ENCODE measurements at places on chromosomes 2 and 18. TPM values are rescaled to one million over a fixed set of nuclear protein-coding genes. Genes with fewer than 3 reads are reported as not detected.

GRCh38 chr2:5132281-5132680 is 559.9 kb upstream of the SOX11 start:
- DNase-seq, result no peak
- H3K27ac ChIP-seq, result no peak overlapping the region
- H3K36me3 ChIP-seq, result no peaks in the 10 kb centered on the region
- no peaks in the 10 kb centered on the region for H3K4me1 ChIP-seq
- no peak overlapping the region for H3K4me3 ChIP-seq
- H3K27me3 ChIP-seq, result no peaks in the 10 kb centered on the region

DNA sequence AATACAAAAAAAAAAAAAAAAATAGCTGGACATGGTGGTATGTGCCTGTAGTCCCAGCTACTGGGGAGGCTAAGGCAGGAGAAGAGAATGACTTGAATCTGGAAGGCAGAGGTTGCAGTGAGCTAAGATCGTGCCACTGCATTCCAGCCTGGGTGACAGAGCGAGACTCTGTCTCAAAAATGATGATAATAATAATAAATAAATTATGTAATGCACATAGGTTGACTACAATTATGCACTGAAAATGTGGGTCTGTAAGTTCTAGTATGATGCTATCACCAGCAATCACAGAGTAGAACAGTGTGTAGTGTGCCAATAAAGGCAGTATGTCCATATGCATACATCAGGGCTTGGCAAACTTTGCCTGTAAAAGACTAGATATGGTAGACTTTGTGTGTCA is 55.6 kb upstream of the MYCN start:
- no peak for DNase-seq
- no peak overlapping the region for H3K27ac ChIP-seq
- H3K4me1 ChIP-seq, result no peaks in the 10 kb centered on the region
- H3K36me3 ChIP-seq, result no peaks in the 10 kb centered on the region
- H3K4me3 ChIP-seq, result no peak overlapping the region

DNA sequence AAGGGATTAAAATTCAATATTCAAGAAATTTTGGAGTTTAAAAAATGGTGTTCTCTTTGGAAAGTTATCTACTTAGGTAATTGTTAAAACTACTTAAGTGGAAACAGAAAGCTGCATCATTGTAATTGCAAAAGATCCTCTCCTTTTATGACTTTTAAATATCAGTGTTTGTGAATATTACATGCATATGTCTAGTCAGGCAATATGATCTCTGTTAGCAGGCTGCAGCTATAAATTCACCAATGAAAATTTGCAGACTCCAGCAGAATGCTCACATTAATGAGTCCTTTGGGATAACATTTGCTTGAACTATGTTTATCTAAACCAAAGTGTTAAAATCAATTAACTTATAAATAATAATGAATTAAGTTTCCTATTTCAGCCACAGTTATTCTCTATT is 59.2 kb upstream of the CSRNP3 start:
- no peak overlapping the region for H3K4me3 ChIP-seq
- no peak for DNase-seq
- H3K4me1 ChIP-seq, result no peaks in the 10 kb centered on the region
- H3K36me3 ChIP-seq, result no peaks in the 10 kb centered on the region

- no peak overlapping the region for H3K27ac ChIP-seq
- H3K4me1 ChIP-seq, result no peaks in the 10 kb centered on the region
- DNase-seq, result no peak
- H3K36me3 ChIP-seq, result no peaks in the 10 kb centered on the region
Observed at GRCh38 chr2:186569897-186570296, 20.0 kb upstream of the ITGAV start.

- H3K4me1 ChIP-seq, result no peaks in the 10 kb centered on the region
- no peak overlapping the region for H3K27ac ChIP-seq
- H3K4me3 ChIP-seq, result no peak overlapping the region
- DNase-seq, result no peak
- no peaks in the 10 kb centered on the region for H3K27me3 ChIP-seq
Observed at GRCh38 chr18:6355789-6356589, 58.7 kb downstream of the L3MBTL4 start.

GRCh38 chr18:80171054-80171872 is 62.2 kb downstream of the ADNP2 start:
- peak; percentile 76 for DNase-seq
- peaks cover 12% of the 10 kb centered on the region for H3K4me1 ChIP-seq
- H3K27me3 ChIP-seq, result peaks cover 24% of the 10 kb centered on the region
- no peak overlapping the region for H3K4me3 ChIP-seq

GRCh38 chr2:223725494-223725893 is 111.9 kb downstream of the AP1S3 start:
- DNase-seq, result no peak
- H3K27ac ChIP-seq, result no peak overlapping the region
- H3K36me3 ChIP-seq, result no peaks in the 10 kb centered on the region
- H3K4me1 ChIP-seq, result no peaks in the 10 kb centered on the region
- H3K27me3 ChIP-seq, result peaks cover 12% of the 10 kb centered on the region
- H3K4me3 ChIP-seq, result no peak overlapping the region

DNA sequence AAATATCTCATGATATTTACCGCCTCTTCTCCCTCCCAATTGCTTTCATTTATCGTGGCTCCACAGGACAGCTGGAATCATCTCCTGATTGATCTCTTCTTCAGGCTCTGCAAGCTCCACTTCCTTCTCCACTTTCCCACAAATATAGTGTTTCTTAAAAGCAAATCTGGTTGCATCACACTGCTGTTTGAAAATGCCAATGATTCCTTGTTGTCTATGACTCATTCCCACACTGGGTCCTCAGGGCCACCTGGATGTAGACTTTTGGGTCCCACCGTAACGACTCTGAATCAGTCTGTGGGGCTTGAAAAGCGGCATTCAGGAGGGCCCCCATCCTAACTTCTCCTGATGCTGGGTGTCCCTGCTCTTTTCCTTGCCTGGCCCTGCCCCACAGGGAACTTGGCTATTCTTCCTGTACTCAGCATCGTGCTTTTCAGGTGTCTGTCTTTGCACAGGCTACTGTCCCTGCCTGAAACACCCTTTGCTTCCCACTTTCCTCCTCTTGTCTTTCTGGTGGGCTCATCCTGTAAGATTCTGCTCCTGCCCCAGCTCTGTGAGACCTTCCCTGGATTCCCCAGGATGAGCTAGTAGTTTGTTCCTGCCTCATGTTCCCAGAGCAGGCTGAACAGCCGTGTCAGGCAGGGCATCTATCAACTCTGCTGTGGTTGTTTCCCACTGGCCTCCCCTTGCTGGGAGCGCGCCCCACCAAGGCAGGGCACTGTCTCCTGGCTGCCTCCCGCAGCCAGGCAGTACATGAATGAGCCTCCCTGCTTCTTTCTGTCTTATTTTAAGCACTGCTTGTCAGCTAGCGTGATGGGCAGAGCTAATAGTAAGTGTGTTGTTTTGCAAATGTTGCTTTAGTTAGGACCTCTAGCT is 111.9 kb downstream of the KCTD1 start:
- H3K4me3 ChIP-seq, result no peak overlapping the region
- H3K27me3 ChIP-seq, result peaks cover 11% of the 10 kb centered on the region
- no peak overlapping the region for H3K27ac ChIP-seq
- no peaks in the 10 kb centered on the region for H3K4me1 ChIP-seq
- DNase-seq, result no peak

GRCh38 chr2:189763908-189764661 is 1.5 kb upstream of the OSGEPL1 start:
- H3K4me3 ChIP-seq, result peak overlapping the region; percentile 22
- H3K36me3 ChIP-seq, result peaks cover 15% of the 10 kb centered on the region
- no peaks in the 10 kb centered on the region for H3K27me3 ChIP-seq

- peaks cover 29% of the 10 kb centered on the region for H3K4me1 ChIP-seq
- H3K4me3 ChIP-seq, result peak overlapping the region; percentile 97
- H3K27me3 ChIP-seq, result no peaks in the 10 kb centered on the region
- H3K27ac ChIP-seq, result peak overlapping the region; percentile 98
- H3K36me3 ChIP-seq, result peaks cover 4% of the 10 kb centered on the region
Observed at GRCh38 chr2:218398437-218399390, 954 bp upstream of the CTDSP1 start.

- no peak overlapping the region for H3K4me3 ChIP-seq
- peaks cover 7% of the 10 kb centered on the region for H3K36me3 ChIP-seq
- H3K27ac ChIP-seq, result no peak overlapping the region
Observed at GRCh38 chr2:234259440-234259839, 208.9 kb downstream of the SPP2 start.

- H3K27ac ChIP-seq, result peak overlapping the region; percentile 38
- peak overlapping the region; percentile 67 for H3K4me3 ChIP-seq
Observed at GRCh38 chr2:68653538-68653982, 10.2 kb downstream of the PROKR1 start.

DNA sequence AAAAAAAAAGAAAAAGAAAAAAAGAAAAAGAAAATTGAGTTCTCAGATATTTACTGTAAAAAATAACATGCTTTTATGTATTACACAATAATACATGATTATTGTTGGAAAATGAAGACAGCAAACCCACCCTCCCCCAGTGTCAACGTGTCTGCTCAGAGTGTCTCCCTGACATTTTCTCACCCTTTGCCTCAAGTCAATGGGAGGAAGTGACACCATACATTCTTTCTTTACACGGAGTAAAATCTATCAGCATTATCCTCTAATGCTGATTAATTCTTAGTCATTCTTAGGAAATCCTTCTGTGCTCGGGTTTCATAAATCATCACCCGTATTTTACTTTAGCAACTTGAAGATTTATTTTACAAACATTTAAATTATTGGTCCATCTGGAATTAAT is 32.0 kb downstream of the CTAGE1 start:
- no peaks in the 10 kb centered on the region for H3K36me3 ChIP-seq
- H3K4me1 ChIP-seq, result no peaks in the 10 kb centered on the region

DNA sequence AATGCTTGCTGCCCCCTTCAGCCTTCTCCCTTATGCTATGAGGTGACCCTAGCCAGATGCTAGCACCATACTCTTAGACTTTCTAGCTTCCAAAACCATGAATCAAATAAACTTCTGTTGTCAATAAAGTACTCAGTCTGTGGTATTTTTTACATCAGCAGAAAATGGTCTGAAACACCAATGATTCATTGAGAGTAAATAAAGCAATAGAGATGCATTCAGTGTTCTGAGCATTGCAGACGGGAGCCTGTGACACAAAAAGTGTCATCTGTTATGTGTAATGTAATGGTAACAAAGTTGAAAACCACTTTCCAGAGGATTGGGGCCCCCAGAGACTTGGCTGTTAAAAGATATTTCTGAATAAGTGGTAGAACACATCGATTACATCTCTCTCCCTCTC is 758.0 kb upstream of the NRXN1 start:
- H3K27ac ChIP-seq, result no peak overlapping the region
- no peaks in the 10 kb centered on the region for H3K36me3 ChIP-seq
- no peak overlapping the region for H3K4me3 ChIP-seq
- no peaks in the 10 kb centered on the region for H3K27me3 ChIP-seq
- no peaks in the 10 kb centered on the region for H3K4me1 ChIP-seq
- DNase-seq, result no peak

- H3K36me3 ChIP-seq, result no peaks in the 10 kb centered on the region
- H3K4me3 ChIP-seq, result no peak overlapping the region
- no peaks in the 10 kb centered on the region for H3K4me1 ChIP-seq
- H3K27ac ChIP-seq, result no peak overlapping the region
- no peaks in the 10 kb centered on the region for H3K27me3 ChIP-seq
Observed at GRCh38 chr2:149733936-149734685, 146.5 kb upstream of the MMADHC start.

MC4R gene
- total RNA-seq, result not detected

MALL gene
- total RNA-seq, result not detected

RAB6C gene
- total RNA-seq, result not detected

PTPRM gene
- 6.5 TPM for total RNA-seq

PTCD3 gene
- 157 TPM for total RNA-seq

CNGA3 gene
- not detected for total RNA-seq

LAMA3 gene
- 0.14 TPM for total RNA-seq

SPP2 gene
- not detected for total RNA-seq

FBXO48 gene
- total RNA-seq, result 4.3 TPM

SCYGR4 gene
- total RNA-seq, result not detected
